ENCODE measurements at places on chromosomes 2 and 18.

DNA sequence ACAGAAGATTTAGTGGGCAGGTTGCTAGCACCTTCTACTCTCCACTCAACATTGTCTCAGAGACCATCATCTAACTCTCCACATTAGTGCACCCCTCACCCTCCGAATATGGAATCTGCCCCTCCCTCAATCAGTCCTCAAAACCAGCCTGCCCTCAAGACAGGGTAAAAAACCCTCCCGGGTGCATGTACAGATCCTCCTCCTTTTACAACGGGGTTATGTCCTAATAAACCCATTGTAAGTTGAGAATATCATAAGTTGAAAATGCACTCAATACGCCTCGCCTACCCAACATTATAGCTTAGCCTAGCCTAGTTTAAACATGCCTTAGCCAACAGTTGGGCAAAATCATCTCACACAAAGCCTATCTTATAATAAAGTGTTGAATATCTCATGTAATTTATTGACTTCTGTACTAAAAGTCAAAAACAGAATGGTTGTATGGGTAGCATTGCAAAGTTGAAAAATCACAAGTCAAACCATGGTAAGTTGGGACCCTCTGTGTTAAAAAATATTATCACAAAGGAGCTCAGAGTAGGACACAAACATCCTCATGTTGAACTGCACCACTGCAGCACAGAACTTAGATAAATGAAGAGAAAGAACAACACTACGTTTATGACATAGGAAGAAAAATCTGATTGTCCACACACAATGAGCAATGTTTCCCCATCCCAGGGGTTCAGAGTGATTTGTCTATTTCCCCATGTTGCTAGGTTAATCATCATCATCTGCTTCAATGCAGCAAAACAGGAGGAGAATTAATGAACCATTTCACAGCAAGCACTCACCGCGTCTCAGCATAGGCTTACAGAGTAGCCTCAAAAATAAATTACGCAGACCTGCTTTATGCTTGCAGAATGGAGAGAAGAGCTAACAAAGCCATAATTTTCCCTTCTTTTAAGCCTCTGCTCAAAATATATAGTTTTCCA lies 184.1 kb upstream of the ARL4C start:
- no peak for DNase-seq

DNA sequence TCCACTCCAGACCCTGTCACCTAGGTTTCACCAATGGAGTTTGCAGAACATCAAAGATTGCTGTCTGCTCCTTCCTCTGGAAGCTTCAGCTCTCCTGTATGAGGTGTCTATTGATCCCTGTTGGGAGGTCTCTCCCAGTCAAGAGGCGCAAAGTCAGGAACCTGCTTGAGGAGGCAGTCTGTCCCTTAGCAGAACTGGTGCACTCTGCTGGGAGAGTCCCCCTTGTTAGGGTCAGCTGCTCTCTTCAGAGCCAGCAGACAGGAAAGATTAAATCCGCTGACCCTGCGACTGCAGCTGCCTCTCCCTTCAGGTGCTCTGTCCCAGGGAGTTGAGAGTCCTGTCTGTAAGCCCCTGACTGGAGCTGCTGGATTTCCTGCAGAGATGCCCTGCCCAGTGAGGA lies 195.7 kb downstream of the PPP1R1C start:
- no peak for DNase-seq

- DNase-seq = no peak
Observed at GRCh38 chr18:9434122-9434701, 41.1 kb upstream of the RALBP1 start.

DNA sequence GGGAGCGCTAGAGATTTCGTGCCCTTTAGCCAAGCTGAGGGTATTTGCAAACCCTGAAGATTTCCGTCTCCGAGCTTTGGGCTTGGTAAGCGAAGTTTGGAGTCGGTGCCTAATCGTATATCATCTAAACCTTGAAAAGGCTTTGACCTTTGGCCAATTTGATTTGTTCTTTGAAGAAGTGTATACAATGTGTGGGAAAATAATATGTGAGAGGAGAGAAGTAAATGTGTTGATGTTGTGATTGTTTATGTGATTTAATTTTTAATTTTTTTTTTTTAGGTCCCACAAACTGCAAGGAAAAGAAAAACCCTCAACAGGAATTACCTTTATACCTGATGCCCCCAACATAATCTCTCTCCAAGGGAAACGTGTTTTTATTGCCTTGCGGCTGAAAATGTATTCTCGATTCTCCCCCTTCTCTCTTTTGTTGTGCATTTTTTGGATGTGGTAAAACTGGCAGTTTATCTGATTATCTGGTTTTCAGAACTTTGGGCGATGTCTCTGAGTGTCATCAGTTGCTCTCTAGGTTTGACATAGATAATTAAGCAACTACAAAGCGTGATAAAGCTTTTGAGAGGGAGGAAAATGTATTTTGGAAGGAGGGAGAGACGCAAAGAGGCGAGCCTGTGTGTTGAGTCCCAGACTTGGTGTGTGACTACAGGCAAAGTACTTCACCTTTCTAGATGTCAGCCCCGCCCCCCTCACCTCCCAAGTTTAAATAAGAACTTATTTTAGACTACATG lies 912 bp upstream of the FBXO11 start:
- DNase-seq = no peak

DNA sequence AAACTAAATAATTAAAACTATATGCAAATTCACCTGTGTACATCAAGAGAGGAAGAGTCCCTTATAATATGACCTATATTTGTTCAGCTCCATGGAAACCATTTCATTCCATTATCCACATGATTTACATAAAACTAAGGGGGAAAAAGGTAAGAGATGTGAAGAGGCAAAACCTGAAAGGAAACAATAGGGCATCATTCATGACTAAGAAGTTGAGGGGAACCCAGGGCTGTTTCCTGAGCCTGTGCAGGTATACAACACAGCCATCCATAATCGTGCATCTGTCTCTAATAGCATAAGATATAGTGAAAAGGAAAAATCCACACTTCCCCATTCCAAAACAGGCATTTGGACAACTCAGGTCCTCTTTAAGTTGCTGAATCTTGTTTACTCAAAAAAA lies 151.3 kb downstream of the NR4A2 start:
- DNase-seq = no peak

DNA sequence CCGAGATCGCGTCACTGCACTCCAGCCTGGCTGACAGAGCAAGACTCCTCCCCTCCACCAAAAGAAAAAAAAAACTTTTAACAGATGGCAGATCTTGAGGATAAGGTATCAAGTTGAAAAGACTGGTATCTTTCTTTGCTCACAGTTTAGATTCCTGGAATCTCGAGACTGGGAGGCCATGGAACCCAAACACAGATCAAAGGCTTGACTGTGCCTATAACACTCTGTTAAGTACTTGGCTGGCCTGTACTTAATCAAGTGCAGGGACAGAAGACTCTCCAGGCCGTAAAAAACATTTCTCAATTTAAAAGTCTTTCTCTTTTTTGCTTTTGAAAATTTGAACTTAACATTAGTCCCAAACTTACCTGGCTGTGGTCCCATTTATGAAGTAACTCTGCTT lies 107.1 kb upstream of the ZNF516 start:
- no peak for DNase-seq

- DNase-seq = no peak
Observed at GRCh38 chr2:119434664-119435063, 3.0 kb downstream of the TMEM37 start.

GRCh38 chr2:48248251-48248933 lies 281.6 kb upstream of the STON1 start:
- no peak for DNase-seq

DNA sequence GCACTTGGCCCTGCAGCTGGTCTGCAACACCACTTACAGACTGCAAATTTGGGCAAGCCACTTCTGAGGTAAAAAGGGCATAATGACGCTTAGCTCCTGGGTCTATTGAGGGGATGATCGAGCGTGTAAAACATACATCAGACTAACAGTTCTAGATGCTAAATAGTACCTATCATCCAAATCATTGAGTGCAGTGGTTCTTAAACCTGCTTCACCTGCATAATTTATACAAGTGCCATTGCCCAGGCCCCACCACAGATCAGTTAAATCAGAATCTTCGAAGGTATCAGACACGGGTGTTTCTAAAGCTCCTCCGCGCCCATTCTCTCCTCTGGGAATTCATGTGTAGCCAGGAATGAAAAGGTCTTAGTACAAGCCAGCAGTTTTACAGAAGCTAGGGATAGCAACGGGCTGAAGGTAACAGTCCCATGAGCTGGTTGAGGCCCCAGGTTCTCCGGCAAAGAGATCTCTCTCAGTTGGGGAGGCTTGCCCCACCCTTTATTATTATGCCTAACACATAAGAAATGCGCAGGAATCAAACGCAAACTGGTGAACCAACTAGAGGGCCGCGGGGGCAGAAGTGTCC lies 737 bp upstream of the RNF181 start:
- no peak for DNase-seq

All from left forelimb (tissue), 1 donor.